ENCODE measurements at places on chromosomes 1 and 21. TPM values are rescaled to one million over a fixed set of nuclear protein-coding genes. Genes with fewer than 3 reads are reported as not detected.

DNA sequence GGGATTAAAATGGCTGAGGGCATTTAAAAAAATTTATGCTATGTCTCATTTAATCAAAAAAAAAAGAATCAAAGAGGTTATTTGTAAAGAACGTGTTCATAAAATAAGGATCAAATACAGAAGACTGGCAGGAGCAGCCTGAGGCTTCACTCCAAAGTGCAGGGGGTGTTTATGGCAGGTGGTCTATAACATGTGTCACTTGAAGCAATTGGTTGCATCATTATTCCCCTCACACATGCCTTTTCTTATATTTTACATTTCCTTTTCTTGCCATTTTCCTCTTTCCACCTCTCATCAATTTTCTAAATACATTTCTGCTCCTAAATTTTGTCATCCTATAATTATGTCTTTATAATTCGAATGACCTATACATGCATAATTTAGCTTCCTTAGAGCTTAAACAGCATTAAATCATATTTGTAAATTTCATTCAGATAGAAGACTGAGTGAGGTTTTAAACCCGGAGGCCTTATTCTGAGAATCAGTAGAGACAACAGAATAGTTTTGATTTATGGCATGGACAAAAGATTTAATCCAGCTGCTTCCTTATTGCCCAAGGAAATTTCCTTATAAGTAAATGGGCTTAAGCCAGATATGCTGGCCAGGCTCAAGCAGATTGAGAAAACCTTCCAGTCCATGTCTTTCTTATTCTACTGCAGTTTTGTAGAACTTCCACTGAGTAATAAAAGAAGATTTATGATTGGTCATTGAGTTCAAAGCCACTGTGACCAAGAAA lies 322.8 kb downstream of the TGFB2 start:
- no peak for ATAC-seq

- ATAC-seq: no peak
Observed at GRCh38 chr1:205991237-205991636, 12.0 kb downstream of the RAB7B start.

GRCh38 chr1:183761871-183762270 lies 43.0 kb upstream of the RGL1 start:
- no peak for ATAC-seq

DNA sequence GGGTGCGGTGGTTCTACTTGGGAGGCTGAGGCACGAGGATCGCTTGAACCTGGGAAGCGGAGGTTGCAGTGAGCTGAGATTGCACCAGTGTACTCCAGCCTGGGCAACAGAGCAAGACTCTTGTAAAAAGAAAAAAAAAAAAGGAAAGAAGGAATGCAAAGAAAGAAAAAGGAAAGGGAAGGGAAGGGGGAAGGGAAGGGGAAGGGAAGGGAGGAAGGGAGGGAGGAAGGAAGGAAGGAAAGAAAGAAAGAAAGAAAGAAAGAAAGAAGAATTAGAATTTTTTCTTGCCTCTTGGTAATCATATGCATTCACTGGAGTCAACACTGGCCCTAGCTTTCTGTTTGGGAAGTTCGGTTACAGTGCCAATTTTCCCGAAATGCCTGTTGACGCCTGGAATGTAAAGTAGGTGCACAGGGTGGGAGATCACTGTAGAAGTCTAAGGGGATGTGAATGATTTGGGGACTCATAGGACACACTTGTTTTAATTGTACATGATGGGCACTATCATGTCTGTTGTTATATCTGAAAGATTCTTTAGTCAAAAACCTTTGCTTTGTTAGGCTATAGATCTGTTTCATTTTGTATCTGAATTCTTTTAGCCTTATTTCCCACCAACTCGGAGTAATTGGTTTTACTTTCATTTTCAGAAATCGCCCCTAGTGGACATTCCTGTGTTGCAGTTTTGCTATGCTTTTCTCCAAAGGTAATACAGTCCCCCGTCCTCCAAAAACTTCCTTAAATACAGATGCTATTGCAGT lies 59.8 kb upstream of the MORC3 start:
- ATAC-seq: peak; percentile 21

GRCh38 chr1:156394835-156395461 lies 25.9 kb downstream of the RHBG start:
- no peak for ATAC-seq

GRCh38 chr1:107183011-107183410 lies 42.2 kb downstream of the NTNG1 start:
- ATAC-seq: peak; percentile 78

DNA sequence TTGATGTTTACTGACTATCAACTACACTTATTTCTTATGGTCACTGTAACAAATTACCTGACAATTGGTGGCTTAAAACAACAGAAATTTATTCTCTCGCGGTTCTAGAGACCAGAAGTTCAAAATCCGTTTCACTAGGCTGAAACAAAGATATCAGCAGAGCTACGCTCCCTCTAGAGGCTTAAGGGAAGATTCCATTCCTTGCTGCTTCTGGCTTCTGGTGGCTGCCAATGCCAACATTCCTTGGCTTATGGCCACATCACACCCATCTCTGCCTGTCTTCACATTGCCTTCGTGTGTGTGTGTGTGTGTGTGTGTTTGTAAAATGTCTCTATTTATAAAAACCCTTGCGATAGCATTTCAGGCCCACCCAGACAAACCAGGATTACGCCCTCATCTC lies 66.4 kb downstream of the LMX1A start:
- peak; percentile 20 for ATAC-seq

- peak; percentile 15 for ATAC-seq
Observed at GRCh38 chr1:169102567-169102966, 3.9 kb upstream of the ATP1B1 start.

DNA sequence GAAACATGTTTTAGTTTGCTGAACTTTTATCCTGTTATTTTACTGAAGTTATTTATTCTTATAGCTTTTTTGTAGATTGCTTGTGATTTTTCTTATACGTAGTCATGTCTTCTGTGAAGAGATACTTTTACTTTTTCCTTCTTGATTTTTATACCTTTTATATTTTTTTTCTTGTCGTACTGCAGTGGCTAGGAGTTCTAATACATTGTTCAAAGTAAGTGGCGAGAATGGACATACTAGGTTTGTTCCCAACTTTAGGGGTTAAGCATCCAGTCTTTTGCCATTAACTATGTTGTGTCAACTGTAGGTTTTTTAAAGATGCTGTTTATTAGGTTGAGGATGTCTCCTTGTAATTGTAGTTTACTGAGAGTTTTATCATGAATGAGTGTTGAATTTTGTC lies 36.3 kb downstream of the MAN1A2 start:
- no peak for ATAC-seq

GRCh38 chr1:12315146-12315545 lies 85.3 kb downstream of the VPS13D start:
- ATAC-seq: peak; percentile 37

GRCh38 chr21:37039411-37040075 lies 33.0 kb downstream of the RIPPLY3 start:
- no peak for ATAC-seq

- no peak for ATAC-seq
Observed at GRCh38 chr1:31591425-31592093, 15.2 kb downstream of the TINAGL1 start.

DNA sequence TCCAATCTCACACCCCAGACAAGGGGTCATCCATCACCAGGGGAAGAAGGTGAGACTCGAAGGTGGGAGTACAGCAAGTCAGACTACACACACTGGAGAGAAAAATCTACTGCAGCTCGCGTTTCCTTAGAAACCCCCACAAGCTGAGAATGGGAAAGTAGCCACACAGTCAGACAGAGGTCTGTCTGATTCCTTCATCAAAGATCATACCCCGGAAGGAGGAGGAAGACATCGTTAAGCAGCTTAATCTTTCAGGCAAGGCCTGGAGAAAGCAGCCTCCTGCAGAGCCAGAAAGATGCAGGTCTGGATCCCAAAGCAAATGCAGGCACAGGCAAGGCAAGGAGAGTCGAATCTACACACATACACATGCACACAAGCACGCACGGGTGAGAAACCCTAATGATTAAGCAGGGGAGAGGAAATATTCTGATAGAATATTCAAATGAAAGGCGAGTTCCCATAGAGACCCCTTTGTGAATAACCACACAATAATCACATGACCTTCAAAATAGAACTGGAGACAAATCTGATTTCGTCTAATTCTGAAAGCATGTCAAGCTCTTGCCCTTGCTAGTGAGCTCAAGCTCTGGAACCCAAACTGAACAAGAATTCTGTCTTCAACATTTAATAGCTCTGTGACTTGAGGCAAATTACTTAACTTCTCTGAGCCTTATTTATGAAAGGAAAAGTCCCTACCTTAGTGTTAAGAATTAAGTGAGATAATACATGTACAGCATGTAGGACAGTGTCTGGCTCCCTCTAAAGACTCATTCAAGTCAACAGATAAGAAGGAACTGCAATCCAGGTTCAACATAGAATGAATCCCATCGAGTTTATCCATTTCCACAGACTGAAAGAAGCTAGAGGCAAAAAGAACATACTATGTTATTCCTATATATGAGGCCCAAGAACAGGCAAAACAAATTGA lies 387.8 kb downstream of the OMA1 start:
- ATAC-seq: no peak

DNA sequence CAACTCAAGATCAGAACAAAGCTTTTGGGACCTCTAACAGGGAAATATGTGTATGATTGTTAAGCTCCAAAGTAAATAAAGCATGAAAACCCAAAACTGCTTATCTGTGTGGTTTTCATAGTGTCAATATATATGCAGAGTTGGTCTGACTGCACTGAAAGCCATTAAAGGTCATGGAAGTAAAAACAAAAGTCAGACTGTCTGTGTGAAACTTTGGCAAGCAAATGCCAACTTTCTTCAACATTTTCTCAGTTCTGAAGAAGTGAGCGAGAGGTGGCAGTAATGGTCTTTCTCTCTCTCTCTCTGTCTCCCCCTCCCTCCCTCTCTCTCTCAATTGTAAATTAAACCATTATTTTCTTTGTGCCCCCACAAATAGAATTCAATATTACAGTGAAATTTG lies 100.1 kb upstream of the S1PR1 start:
- ATAC-seq: peak; percentile 38

GRCh38 chr1:220336391-220337031 lies 64.3 kb upstream of the RAB3GAP2 start:
- ATAC-seq: no peak

- peak; percentile 76 for ATAC-seq
Observed at GRCh38 chr1:212293579-212293978, 8.4 kb downstream of the PPP2R5A start.

- ATAC-seq: no peak
Observed at GRCh38 chr21:45390121-45390751, 14.7 kb upstream of the COL18A1 start.

GRCh38 chr1:156128654-156129597 lies 14.4 kb downstream of the LMNA start:
- no peak for ATAC-seq

DNA sequence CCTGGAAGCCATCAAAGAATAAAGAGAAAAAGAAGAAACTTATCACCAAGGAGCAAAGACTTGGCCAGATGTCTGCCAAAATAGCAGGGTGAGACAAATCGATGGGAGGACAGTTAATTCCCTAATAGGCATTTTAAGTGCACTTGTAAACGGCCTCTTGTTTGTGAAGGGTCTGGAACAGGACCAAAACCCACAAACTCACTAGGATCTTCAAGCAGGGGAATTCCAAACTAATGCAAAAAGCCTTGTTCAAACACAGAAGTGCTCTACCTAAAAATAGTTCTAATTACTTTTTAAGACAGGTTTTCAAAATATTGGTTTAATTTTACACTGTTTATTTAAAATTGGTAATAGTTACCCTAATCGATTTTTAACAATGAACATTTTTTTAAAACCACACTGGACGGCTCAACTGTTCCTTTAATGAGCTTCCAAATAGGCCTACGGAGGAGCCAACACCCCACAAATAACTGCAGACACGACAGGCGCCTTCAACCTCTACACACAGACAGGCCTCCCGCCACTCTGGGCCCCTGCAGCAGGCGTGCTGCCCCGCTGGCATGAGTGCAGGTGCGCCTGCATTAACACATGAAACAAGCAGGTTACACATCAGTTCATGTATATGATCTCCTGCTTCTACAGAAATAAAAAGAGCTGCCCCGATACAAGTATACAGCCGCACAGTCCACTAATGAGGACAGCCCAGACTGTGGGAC lies 15.8 kb downstream of the UBE2G2 start:
- ATAC-seq: no peak

- no peak for ATAC-seq
Observed at GRCh38 chr1:81125672-81126071, 675.1 kb upstream of the ADGRL2 start.

GRCh38 chr1:212364985-212365384 lies 49.7 kb downstream of the PACC1 start:
- ATAC-seq: no peak

- ATAC-seq: no peak
Observed at GRCh38 chr1:172960454-172961208, 90.1 kb downstream of the TNFSF18 start.

DNA sequence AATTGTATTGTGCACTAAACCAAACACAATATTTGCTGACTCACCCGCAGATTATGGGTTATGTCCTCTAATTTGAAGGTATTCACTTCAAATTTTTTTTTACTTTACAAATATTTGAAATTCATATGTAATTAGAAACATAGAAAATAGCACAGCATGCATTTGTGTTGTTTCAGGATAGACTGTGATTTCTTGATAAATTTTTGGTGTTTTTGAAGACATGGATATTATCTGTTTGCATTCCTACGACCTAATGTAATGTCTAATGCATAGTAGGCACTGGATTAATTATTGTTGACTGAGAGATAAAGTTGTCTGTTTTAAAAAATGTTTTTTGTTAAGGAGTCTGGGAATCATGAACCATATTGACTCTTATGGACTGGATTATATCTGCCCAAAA lies 850.2 kb downstream of the BRINP3 start:
- ATAC-seq: no peak

DNA sequence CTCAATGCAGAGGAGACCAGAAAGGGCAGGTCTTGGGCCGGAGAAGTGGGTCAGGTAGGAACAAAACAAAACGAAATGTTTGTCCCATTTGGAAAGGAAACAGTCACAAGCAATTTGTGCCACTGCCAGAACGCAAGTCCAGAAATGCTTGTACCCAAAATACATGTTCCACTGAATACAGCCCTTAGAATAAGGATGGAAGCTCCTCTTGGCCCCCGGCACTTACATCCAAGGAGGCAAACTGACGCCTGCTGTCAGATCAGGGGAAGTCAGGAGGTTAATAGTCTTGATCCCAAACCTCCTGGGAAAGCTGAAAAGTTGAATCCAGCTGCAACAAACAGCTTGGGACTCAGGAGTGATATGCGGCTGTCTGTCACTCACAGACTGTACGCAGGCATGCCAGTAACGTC lies 75.9 kb upstream of the GALNT2 start:
- no peak for ATAC-seq

DNA sequence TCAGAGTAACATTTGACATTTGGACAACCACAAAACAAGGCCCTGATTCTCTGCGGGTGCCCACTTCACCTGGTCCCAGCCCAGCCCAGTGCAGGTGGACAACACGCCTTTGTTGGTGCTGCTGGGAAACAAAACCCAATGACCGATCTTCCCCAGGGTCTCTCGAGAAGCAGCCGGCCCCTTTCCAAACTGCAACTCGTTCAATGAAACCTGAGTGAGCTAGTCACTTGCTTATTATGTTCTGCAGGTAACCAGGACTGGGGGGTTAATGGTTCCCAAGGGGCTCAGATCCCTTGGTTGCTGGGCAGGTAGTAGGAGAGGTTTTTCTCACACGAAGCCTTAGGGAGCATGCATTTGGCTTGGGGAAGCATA lies 42.9 kb downstream of the ABCG1 start:
- no peak for ATAC-seq

GRCh38 chr21:31895077-31895835 lies 22.4 kb downstream of the HUNK start:
- no peak for ATAC-seq

LAPTM5 gene
- 0.37 TPM for total RNA-seq

TARBP1 gene
- total RNA-seq: 71.0 TPM

ATXN7L2 gene
- 14.6 TPM for total RNA-seq

ACTN2 gene
- 4.3 TPM for total RNA-seq

DNAI4 gene
- total RNA-seq: 2.8 TPM

ANKRD35 gene
- total RNA-seq: 1.4 TPM

PAQR6 gene
- total RNA-seq: 4.2 TPM

CAMSAP2 gene
- 17.2 TPM for total RNA-seq

GBP3 gene
- 0.31 TPM for total RNA-seq

Measured in motor neuron (in vitro differentiated cells).